ENCODE measurements at places on chromosomes 12 and 14.
A peak's percentile ranks its signal among the peaks of the same experiment; 100 is the strongest.

- DNase-seq = no peak
Measured at GRCh38 chr14:32932914-32933628, 5.6 kb upstream of the NPAS3 start.

DNA sequence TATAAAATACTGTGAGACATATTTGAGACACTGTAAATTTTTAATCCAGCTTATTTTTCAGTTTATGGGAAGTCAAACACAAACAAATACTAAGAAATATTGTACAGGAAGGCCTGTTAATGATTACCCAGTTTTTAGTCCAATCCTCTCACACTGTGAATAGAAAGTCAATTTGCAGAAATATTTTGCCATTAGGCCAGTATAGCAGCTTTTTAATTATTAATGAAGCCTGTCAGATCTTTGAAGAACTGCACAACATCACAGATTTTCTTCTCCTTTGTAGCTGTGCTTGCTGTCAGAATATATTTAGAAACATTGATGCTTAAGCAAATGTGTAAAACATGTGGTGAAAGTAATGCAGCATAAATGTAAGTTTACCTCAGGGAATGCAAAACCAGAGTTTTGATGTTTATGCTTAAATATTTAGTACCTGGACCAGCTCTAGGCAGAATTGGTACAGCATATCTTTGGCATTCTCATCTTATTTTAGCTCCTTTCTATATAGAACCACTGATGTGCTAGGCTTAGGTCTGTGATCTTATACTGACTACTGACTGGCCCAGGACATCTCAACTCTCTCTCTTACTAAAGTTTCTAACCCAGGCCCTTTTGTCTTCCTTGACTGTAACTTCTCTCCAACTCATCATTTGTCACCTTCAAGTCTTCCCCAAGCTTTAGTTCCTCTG, 230.8 kb upstream of the NAV3 start:
- DNase-seq = no peak

- no peak for DNase-seq
Measured at GRCh38 chr12:62259631-62259992, 592 bp upstream of the USP15 start.

DNA sequence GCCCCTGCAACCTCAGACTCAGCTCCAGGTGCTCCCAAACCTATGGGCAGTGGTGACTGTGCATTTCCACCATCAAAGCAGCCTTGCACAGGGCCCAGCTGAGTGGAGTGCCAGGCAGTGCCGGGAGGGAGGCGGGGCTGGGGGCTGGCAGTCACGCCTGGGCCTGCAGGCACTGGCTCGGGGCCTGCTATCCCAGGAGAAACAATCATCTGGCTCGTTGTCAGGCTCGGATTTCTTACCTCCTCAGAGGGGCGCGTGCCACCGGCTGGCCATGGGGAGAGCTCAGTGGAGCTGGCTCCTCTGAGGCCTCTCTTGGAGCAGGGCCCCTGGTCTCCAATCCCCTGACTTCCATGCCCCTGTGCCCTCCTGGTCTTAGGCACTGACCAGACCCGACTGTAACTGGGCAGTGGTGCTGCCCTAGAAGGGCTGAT, 20.2 kb upstream of the PPP1R13B start:
- DNase-seq = no peak

DNA sequence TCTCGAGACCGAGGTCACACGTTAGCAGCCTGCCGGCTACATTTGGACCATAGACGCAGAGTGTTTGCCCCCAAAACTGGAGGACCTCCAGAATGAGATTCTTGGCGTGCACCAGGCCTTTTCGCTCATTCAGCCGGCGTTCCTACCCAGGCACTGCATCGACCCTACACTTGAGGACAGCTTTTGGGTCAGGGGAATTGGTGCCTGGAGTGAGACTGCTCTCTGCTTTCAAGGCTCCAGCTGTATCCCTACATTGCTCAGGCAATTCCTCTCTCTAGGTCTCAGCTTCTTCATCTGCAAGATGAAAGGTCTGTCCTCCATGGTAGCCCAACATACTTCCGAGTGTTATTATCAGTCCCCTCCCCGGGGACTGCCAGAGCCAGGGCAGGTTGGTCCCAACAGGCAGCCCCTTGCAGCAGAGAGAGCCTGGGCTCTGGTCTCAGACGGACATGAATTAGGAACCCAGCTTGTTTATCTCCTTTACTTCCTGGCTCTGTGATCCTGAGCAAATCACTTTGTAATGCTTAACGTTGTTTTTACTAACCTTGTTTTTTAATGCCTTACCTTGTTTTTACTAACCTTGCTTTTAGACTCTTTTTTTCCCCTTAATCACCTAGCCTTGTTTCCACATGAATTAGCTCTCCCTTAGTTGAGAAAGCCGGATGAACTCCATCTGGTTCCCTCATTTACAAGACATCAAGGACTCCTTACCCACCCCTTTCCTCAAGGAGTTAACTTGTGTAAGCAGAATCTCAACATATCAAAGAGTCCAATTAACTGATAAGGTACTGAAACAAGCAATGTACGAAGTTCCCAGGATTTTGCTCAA, 892 bp downstream of the TCHP start:
- peak; percentile 42 for DNase-seq

GRCh38 chr14:80844872-80845271, 96.7 kb downstream of the CEP128 start:
- DNase-seq = no peak

Measured in lung (tissue), 17 donors.